ENCODE measurements at places on chromosomes 12 and 14.

DNA sequence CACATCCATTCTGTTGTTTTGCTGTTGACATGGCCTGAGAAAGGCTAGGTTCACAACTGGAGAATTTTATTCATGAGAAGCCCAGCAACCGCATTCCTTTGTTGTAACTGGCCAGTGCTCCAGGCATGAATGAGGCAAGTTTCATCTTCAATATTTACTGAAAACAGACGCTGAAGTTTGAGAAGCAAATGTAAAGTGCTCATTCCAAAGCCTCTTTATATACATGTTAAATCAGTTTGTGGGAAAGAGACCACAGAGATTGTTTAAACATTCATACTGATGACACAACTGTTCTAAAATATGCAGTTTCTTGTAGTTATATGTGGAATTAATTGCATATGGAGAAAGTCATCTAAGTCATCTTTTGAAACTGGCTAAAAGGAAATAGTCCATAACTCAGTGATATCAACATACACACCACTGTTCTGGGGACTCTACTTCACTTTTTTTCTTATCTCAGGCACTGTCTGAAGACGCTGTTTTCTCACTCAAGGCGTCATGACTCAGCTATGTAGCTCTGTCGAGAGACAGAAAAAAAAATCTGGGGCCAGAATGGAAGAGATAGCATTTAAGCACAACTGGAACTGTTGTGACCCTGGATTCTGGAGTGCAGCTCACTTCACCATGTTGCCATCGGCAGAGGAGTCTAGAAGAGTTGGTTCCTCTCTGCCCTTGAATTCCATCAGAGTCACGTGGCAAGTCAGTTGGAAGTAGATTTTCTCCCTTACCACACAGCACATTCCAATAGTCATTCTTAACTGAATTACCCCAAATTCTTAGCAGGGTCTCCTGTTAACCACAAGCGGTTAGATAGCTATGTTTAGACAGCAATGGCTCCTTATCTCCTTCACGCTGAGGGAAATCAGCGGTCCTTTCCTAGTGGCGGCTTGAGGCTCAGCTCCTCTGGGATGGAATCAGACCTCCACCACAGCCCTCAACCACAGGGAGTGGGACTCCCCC lies 258.4 kb upstream of the HMGA2 start:
- DNase-seq: no peak

GRCh38 chr12:1108276-1108675 lies 117.3 kb downstream of the ERC1 start:
- no peak for DNase-seq

- no peak for DNase-seq
Observed at GRCh38 chr12:126912111-126912510, 1354.9 kb upstream of the TMEM132C start.

DNA sequence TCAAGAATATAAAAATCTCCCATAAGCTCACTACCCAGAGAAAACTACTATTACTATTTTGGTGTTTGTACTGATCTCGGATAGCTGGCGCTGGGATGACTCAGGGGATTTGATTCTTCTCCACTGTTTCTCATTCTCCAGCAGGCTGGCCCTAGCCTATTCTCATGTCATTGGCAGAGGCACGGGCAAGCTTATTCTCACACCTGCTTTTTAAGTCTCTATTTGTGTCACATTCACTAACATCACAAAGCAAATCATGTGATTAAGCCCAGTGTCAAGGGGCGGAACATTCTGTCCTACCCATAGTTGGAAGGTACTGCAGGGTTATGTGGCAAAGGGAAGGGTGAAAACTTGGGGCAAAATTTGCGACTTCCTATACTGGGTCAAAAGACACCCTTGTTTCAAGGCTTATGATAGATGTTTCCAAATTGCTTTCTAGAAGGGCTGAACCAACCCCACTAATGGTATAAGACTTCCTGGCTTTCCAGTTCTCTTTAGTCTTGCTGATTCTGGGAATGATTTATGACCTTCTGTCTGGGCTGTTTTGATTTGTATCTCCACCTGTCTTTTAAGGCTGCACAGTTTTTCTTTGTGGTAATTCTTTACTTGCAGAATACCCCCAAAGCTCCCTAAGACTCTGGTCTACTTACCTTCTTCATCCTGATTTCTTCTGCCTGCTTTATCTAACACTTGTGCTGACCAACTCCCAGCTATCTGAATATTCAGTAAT lies 406.4 kb downstream of the NRXN3 start:
- DNase-seq: no peak

- no peak for DNase-seq
Observed at GRCh38 chr12:15972894-15973293, 61.8 kb downstream of the DERA start.

DNA sequence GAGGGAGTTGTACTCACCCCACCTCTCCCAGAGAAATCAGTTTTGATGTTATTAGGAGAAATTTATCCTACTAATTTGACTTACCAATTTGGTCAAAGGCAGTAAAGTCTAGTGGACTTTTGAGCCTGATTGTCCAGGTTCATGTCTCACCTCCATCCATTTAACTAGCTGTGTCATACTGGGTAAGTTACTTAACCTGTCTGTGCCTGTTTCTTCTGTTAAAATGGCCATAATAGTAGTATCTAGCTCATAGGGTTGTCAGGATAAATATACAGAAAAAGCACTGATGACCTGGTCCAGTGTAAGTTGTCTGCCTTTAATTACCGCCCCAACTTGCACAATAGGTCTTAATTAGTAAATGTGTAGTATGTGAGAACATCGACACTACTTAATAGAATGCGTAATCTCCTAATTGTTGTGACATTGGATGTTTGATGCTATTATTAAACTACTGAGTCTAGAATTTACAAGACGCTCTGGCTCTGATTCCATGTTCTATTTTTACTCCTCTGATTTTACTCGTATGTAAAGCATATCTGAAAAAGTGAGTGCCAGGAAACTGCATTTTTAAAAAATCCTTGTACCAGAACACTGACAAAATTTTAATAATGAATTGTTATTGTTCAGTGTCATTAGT lies 1.5 kb downstream of the RAB21 start:
- no peak for DNase-seq

- DNase-seq: no peak
Observed at GRCh38 chr14:69606258-69607184, 4.9 kb upstream of the SUSD6 start.

GRCh38 chr12:90338365-90338764 lies 616.6 kb downstream of the CCER1 start:
- DNase-seq: no peak

DNA sequence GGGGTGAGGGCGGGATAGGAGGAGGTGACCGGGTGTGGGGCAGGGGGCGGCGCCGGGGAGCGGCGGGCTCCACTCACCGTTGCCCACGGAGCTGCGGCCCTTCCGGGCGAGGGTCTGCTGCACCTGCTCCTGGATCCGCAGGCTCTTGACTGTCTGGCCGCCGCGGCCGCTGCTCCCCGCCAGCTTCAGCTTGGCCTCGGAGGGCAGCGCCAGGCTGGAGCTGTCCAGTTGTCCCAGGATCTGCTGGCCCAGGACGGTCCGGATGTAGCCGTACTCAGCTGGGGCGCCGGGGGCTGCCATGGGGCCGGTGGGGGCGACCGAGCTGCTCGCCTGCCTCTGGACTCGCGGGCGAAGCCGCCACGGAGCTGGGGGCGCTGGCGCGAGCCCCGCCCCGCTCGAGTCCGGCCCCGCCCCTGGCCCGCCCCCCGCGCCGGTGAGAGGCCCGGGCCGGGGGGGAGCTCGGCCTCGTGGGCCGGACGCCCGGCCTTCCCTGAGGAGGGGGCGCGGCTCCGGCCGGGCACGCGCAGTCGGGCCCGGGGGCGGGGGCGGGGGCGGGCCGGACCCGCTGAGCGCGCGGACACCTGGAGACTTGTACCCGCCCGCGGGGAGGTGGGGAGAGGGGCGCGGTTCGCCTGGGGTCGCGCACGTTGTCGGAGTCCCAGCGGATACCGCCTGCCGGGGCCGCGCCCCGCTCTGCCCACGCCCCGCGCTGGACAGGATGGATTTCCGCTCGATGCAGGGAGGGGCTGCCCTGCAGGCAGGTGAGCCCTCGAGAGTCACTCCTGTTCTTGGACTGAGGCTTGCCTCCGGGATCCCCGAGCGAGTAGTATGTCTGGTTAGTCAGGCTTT lies at the start of gene PKP2:
Gene PKP2 (minus strand): TSS at position 346 of the 849 bp plus-strand sequence. CDS start 46 bp downstream, at position 300.
- peak; percentile 5 for DNase-seq

DNA sequence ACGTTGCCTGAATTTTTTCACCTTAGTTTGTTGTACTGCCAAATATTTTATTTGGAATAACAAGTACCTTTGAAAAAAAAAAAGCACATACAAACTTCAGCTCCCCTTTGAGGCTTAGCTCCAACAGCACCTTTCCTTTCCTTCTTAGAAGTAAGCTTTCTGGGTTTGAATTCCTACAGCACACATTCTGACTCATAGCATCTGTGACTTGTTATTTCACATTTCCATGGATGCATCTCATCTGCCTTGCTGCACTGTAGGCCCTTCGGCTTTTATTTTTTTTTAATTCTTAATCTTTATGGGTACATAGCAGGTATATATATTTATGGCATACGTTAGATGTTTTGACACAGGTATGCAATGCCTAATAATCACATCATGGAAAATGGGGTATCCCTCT lies 7.2 kb downstream of the LGALS3 start:
- DNase-seq: no peak

DNA sequence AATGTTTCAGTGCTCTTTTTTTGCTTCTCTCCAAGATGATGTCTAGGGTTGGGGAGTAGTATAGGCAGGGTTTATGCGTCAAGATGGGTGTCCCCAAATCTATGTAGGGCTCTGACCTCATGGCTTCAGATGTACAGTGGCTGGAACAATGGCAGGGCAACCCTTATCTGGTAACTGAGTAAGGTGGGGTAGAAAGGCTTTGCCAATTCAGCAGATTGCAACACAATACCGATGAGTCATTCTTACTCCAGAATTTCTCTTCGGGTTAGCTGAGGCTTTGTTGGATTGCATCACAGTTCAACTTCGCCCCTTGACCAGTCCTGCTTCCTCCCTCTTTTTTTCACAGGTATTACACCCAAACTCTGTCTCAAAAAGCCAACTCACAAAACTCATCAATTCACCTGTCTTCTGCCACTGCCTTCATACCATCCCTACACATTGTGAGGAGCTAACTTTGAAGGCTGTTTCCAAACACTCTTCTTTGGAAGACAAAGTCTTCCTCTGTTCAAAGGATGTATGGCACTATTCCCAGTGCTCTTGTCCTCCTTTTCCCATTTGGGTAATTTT lies 190.2 kb upstream of the CNOT2 start:
- DNase-seq: no peak

DNA sequence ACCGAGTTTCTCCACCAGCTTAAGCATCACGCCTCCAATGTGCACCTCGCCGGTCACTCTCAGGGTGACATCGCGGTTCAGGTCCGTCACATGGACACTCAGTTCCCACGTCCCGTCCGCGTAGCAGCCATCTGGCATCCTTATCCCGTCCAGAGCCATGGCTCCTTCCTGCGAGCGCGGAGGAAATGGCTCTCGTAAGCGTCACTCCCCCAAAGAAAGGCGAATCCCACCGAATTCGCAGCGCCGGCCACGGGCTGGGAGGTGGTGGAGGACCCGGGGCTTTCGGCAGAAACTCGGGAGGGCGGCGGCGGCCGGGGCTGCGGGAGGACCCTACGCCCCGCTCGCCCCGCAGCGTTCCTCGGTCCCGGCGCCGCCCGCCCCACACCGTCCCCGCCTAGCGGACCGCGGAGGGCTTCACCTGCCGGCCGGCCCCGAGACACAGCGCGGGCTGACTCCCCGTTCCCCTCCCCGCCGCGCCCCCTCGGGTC lies 396 bp downstream of the FERMT2 start:
- DNase-seq: no peak

DNA sequence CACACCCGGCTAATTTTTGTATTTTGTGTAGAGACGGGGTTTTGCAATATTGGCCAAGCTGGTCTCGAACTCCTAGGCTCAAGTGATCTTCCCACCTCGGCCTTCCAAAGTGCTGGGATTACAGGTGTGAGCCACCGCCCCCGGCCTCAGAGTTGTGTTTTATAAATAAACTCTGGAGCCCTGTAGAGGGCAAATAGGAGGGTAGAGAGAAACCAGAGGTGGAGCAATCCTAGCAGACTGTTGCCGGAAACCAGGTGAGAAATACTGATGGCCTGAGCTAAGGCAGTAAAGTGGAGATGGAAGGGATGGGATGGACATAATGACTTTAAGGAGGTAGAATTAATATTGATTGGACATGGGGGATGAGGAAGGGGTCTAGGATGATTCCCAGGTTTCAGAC lies 2.7 kb upstream of the HSD17B6 start:
- DNase-seq: no peak

DNA sequence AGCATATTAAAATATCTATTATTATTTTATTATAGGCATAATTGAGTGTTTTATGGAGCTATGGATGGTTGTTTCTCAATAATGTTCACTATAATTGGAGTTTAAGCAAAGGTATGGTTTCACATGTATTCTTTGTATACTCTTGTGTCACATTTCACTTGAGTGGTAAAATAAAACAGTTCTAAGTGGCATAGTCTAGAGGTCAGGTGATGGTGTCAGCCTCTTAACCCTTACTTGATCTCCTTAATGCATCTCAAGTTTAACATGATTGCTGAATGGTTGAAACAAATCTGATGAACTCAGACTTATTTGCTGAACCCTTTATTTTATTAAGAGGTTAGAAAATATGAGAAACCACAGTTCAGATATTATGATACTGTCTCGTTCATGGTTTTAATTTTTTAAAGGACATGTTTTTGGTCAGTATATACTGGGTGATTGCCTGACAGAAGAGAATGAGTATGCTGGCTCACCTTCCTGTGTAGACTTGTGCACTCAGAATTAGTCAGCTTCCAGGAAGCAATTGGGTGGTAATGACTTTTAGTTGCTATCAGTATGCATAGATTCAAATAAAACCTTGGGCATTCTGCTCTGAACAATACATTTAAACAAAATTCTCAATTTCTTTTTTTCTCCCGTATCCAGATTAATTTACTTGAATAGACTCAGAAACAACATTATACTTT lies 464.6 kb downstream of the PCNX1 start:
- DNase-seq: no peak

- no peak for DNase-seq
Observed at GRCh38 chr14:49928015-49928414, 35.1 kb downstream of the ARF6 start.

DNA sequence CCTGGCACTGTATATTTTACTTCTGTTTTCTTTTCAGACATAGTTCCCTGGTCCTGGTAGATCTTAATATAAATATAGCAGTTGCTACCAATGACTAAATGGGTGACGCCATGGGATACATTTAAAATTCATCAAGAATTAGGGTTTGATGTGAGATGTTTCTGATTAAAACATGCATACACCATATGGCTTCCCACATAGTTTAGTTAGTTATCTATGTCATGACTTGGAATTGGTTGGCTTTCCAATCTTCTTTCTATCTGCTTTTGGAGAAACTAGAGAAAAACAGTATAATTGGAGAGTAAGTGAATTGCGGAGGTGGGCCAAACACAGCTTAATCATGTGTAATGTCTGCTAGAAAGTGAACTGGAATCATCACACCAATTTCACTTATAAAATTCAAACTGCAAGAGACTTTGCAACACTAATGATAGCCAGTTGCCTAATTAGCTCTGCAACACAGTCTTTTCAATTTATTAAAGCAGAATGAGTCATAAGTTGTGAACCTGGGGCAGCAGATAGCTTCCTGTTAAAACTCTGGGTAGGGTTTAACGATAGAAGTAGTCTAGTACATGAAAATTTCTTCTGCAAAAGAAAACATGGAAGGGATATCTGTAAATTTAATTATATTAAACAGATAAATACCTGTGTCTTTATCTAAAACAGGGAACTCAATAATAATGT lies 295.2 kb downstream of the SLC16A7 start:
- DNase-seq: no peak

GRCh38 chr12:25186788-25187402 lies 8.1 kb downstream of the DNAI7 start:
- DNase-seq: no peak
